ENCODE measurements at places on chromosomes 2 and 18.

DNA sequence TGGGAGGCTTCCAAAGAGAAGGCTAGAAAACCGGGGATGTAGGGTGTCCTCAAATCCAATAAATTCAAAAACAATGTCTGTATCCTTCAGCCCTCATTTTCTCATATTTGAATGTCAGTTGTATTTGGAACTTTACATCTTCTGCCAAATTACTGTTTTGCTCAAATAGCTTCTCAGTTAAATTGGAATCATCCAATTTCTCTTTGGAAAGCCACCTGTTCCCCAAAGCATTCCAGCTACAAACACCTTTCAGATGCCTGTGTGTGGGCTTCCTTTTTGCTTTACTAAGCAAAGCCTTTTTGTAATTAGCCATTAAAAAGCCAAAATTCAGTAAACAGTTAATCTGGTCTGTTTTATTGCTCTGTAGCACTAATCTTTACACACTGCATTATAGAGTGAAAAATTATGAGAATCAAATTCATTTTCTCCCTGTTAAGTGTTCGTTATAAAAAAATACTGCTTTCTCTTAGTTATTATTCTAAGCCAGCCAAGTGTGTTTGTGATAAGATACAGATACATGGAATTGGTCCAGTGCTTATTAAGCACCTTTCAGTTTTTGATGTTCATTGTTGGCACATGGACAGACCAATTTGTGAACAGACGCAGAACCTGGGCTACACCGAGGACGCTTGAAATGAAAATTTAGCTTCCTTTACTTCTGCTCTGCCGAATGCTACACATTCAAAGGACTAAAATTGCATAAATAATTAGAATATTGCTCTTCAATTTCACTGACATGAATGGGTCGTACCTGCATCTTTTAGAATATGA lies 151.6 kb downstream of the RTN4 start:
- no peak for DNase-seq

- DNase-seq: no peak
Observed at GRCh38 chr2:54927085-54927750, 123.0 kb downstream of the RTN4 start.

- no peak for DNase-seq
Observed at GRCh38 chr2:119252186-119253113, 28.8 kb downstream of the STEAP3 start.

DNA sequence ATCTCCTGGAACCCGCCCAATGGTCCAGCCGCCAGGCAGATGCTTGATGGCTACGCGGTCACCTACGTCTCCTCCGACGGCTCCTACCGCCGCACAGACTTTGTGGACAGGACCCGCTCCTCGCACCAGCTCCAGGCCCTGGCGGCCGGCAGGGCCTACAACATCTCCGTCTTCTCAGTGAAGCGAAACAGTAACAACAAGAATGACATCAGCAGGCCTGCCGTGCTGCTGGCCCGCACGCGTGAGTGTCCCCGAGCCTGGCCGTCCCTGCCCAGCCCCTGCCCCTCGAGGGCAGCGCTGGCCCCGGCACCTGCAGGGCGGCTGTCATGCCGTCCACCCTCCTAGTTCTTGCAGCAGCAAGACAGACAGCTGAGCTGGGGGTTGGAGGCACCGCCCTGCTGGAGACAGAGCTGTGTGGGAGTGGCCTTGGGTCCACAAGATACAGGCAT lies 36.7 kb downstream of the MTERF4 start:
- DNase-seq: no peak

GRCh38 chr2:86330001-86330400 lies 7.4 kb downstream of the REEP1 start:
- no peak for DNase-seq

- DNase-seq: peak; percentile 3
Observed at GRCh38 chr2:55134316-55134706, 84.1 kb upstream of the RTN4 start.

GRCh38 chr18:73681912-73682311 lies 465.7 kb downstream of the FBXO15 start:
- no peak for DNase-seq

- DNase-seq: no peak
Observed at GRCh38 chr2:98884658-98885057, 51.4 kb downstream of the CRACDL start.

DNA sequence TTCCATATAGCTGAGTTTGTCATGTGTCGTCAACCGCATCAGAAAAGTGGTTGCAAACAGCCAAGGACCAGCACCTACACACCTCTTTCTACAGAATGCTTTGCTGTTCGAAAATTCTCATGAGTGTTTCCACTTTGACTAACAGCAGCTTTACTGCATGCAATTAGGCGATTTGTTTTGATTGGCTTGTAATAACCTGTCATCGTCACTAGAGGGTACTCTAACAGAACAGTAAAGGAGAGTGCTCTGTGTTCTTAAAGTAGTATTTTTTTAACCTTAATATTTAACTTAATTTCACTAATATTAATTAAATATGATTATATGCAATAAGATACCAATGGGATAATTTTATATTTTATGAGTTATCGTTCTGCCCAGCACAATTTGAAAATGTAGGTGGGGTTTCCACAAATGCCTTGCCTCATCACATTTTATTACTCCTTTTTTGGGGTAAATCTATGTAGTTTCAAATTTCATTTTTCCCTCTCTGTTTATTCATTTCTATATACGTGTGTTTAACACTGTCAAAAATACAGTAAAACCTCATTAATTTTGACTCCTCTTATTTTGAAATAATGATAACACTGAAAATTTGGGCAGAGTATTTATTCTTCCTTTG lies 502.2 kb downstream of the NRXN1 start:
- no peak for DNase-seq

GRCh38 chr2:74739733-74740241 lies 85.7 kb downstream of the SEMA4F start:
- no peak for DNase-seq

- peak; percentile 38 for DNase-seq
Observed at GRCh38 chr2:136281281-136282114, 163.5 kb upstream of the CXCR4 start.

- DNase-seq: no peak
Observed at GRCh38 chr18:74284980-74285355, 6.8 kb downstream of the CYB5A start.

All from activated CD4-positive, alpha-beta T cell treated with anti-CD3 and anti-CD28 coated beads, Interleukin-2, amount 50 U/mL, for 48 hours (primary cell).